ENCODE measurements at places on chromosomes 7 and 10. TPM values are rescaled to one million over a fixed set of nuclear protein-coding genes. Genes with fewer than 3 reads are reported as not detected.

DNA sequence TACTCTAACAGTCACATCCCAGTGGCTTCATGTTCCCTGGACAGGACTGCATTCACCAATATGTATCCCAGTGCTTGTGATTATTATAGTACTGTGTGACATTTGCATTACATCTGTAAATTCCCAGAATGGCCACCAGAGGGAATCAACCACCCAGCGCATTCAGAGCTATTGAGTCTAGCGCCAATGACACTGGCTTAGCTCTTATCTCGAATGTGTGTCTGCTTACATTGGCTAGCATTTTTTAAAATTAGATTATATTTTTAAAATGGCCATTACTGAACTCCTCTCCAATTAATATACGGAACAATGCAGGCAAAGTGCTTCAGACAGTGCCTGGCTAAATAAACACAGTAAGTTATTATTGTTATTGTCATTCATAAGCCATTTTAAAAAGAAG is 36.3 kb downstream of the TRIL start:
- peak; percentile 15 for DNase-seq

GRCh38 chr7:159144758-159145489 is at the start of gene VIPR2:
VIPR2 (minus strand) TSS chr7:159144867; CDS start chr7:159144771, 96 bp downstream.
- DNase-seq: peak; percentile 27

GRCh38 chr7:72805526-72806494 is 22.2 kb downstream of the TYW1B start:
- no peak for DNase-seq

DNA sequence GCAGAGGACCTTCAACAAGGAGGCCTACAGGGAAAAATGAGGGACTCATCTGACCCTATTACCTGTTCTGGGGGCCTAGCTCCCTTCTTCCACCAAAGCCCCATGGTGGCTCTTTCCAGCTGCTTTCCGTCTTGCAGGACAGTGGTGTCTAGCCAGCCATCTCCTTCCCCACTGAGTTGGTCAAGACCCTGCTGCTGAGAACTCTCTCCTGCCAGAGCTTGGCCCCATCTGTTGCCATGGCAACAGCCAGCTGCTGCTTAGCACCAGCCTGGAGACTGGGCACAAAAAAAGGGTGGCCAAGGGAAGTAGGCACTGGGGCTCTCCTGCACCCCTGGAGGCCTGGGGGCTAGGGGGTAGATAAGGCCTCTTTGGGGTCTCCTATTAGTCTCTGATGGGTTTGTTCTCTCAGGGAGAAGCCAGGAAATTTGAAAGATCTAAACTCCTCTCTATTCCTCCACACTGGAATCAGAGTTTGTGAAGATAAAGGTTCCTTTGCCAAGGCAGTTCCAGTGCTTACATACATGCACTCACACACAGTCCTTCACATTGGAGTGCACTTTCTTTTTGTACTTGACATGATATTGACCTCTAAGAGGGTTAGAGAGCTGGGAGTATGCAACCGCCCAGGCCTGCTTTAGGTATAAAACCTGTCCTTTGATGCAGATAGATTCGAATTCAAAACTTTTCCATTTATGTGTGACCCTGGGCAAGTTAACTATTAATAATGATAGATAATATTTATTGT is 15.8 kb downstream of the TSPAN33 start:
- no peak for DNase-seq

DNA sequence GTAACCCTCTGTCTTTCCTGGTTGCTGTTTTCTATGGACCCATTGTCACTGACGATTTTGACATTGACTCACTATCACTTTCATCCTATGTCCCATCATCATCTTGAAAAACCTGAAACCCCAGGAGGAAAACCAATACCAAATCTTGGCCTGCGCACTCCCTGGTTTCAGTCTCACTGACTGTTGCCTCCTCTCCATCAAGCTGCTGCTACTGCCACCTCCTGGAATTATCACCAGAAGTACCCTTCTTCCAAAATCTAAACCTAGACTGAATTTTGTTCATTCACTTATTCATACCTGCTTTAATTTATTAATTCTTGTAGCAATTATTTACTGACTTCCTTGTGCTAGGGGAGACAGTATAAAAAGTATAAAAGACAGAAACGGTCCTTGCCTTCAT is 44.5 kb upstream of the ACBD5 start:
- no peak for DNase-seq

DNA sequence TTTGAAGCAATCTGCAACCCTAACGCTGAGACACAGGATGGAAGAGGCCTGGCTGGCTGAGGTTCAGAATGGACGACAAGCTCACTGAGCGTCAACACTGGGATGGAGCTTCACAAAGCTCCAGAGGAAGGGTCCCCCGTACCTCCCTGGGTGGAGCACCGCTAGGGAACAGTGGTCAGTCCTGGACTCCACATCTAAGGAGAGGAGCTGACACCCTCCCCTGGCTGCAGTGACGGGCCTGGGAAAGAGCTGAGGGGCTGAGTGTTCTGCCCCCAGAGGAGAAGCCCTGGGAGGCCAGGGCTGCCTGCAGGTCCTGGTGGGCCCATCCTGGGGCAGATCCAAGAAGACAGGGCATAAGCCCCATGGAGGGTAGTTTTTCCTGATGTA is 146.2 kb downstream of the ARHGAP22 start:
- peak; percentile 41 for DNase-seq

- DNase-seq: no peak
Measured at GRCh38 chr7:80923211-80923612, 4.4 kb upstream of the SEMA3C start.

DNA sequence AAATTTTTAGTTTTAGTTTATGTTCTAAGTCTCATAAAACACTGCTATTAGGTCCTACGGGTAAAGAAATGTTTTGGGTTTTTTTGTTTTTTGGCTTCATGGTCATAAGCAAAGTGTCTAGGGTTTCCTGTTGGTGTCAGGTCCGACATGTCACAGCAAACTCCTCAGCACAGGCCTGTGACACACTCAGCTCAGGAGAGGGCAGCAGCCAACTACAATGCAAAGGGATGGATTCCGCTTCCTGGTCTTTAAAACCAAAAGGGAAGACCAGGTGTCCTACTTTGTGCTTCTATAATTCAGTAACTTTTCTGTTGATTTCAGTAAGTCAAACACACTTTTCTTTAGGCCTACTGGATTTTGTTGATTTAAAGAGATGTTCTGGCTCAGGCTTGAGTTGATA is 83.8 kb upstream of the MACROH2A2 start:
- no peak for DNase-seq

DNA sequence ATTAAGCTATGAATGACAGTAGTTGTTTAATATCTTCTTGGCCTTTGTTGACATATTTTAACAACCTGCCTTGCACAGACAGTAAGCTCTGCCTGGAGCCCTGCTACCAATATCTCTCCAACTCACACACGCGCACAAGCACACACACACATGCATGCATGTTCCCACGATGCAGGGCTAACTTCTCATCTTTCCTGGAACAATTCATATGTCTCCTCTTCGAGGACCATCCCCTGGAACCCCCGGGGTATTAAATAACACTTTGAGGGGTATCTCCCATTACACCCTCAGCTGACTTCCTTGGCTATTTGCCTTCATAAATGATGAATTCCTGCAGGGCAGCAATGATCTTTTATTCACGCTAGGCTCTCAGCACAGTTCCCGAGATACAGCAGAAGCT is 258.0 kb downstream of the TRIL start:
- DNase-seq: no peak

GRCh38 chr10:132617737-132618052 is 80.1 kb downstream of the INPP5A start:
- DNase-seq: no peak

DNA sequence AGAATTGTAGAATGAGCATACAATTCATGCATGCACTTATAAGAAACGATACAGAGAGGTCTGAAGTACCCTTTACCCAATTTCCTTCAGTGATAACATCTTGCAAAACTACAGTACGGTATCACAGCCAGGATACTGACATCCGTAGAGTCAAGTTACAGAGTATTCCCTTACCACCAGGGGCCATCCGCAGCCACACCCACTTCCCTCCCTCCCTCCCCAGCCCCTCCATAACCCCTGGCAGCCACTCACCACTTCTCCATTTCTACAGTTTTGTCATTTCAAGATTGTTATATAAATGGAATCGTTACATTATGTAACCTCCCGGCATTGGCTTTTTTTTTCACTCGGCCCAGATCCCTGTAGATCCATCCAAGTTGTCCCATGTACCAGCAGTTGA is 113.6 kb upstream of the RET start:
- no peak for DNase-seq

DNA sequence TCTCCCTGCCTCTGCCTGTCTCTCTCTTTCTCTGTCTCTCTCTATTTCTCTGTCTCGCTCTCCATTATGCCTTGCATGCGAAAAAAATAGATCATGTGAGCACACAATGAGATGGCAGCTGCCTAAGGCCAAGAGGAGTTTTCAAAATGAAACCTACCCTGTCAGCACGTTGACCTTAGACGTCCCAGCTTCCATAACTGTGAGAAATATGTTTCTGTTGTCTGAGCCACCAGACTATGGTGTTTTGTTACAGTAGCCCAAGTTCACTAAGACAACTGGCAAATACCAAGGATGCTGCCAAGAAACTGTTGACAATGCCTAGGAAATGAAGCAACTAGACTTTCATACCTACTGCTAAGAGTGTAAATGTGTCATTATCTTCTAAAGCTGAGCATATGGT is 70.6 kb upstream of the PLXDC2 start:
- no peak for DNase-seq

- no peak for DNase-seq
Measured at GRCh38 chr10:43093423-43094076, 16.7 kb downstream of the RET start.

- DNase-seq: peak; percentile 86
Measured at GRCh38 chr10:62817766-62818425, 1.7 kb upstream of the EGR2 start.

GRCh38 chr10:90674461-90674860 is 183.4 kb downstream of the HTR7 start:
- DNase-seq: no peak

DNA sequence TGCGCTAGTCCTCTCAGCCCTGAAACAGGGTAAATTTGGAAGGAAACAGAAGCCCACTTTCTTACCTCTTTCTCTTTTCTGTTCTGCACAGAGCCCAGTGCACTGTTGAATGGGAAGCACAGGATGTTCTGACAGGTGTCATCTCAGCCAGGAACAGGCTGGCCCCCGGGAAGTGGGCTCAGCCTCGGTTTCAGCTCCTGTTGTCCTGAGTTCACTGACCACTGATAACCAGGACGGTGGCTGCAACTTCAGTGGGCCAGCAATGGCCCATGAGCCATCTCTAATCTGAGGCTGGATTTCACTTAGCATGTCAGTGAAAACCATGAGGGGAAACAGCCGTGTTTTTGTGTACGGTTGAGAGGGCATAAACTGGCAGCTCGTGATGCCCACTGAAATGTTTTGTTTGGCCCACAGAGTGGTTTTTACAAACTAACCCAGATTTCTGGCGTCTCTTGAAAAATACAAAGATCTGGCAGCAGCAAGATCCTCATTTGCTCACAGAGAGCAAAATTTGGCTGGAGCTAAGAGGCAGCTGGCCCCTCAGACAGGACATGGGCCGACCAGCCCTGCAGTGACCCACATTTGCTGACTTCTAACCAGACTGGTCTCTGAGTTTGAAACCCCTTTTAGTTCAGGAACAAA is 455.9 kb downstream of the PAXIP1 start:
- DNase-seq: no peak

DNA sequence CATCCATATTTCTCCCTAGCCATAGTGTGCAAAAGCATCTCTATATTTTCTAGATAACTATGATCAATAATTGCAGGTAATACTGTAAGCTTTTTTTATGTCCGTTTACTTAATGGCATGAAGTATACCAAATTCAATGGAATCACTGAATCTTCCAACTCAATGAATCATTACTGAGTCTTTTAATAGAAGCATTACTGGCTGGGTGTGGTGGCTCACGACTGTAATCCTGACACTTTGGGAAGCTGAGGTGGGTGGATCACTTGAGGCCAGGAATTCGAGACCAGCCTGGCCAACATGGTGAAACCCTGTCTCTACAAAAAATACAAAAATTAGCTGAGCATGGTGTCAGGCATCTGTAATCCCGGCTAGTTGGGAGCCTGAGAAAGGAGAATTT is 372.5 kb downstream of the BMPER start:
- no peak for DNase-seq

GRCh38 chr7:120915314-120916105 is 35.1 kb upstream of the ING3 start:
- no peak for DNase-seq

DNA sequence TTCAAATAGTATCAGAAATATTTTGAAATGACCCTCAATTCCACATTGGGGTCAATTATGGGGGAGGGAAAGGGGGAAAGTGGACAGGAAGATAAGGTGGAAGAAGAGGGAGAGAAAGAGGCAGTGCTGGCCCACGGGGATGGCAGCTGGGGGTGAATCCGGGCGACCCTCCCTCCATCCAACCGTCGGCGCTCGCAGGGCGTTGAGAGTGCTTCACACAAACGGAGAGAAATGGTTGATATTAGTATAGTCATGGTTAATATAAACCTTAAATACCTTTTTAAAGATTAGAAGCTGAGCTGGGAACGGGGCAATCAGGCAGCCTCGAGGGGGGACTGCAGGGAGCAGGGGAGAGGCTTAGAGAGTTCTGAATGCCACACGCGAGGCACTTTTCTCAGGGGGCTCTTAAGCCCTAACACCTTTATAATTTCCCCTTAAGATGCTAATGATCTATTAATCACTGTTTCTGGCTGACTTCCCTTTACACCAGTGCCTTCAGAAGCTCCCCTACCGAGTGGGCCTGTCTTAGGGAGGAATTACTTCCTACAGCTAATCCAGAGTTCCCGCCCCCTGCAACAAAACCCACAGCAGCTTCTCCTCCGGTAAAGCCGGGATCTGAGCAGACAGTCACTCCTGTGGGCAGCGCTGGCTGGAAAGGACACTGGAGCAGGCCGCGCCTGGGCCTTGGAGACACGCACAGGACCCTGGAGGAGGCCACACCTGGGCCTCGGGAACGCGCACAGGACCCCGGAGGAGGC is 39.5 kb downstream of the PRKAG2 start:
- no peak for DNase-seq

DNA sequence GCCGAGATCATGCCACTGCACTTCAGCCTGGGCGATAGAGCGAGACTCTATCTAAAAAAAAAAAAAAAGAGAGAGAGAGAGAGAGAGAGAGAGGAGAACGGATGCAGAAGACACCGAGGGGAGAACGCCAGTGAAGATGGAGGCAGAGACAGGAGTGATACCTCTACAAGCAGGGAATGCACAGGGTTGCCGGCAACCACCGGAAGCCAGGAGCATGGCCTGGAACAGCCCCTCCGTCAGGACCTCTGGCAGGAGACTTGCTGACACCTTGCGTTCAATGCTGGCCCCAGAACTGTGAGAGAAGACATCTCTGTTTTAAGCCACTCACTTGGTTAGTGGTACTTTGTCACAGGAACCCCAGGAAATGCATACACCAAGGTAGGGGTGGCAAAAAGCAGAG is 38.1 kb upstream of the DUSP5 start:
- DNase-seq: no peak

DNA sequence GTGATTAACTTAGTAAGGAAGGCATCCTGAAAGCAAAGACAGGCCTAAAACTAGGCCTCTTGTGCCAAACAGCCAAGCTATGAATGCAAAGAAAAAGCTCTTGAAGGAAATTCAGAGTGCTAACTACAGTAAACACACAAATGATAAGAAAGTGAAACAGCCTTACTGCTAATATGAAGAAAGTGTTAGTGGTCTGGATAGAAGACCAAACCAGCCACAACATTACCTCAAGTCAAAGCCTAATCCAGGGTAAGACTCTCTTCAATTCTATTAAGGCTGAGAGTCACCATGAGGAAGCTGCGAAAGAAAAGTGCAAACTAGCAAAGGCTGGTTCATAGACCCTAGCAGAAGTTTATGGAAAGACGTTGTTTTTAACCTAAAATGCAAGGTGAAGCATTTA is 66.0 kb downstream of the IPMK start:
- DNase-seq: no peak

Gene PRF1
- total RNA-seq: 35.7 TPM

Gene TRPV5
- total RNA-seq: not detected

Gene KLF14
- total RNA-seq: not detected

Gene RPEL1
- not detected for total RNA-seq

Gene HMX2
- total RNA-seq: 0.60 TPM

Gene PAPOLB
- not detected for total RNA-seq

All from activated naive CD4-positive, alpha-beta T cell treated with anti-CD3 and anti-CD28 coated beads, Interleukin-2, amount 50 U/mL, for 72 hours (primary cell).